Stimulated activated CD4-positive, alpha-beta T cell treated with anti-CD3 and anti-CD28 coated beads, TNF-alpha, amount 100 ng/mL, for 1 hour (primary cell): ENCODE measurements at places on chromosomes 2 and 18.

- DNase-seq, result peak; percentile 65
These were observed 57.8 kb downstream of the PKDCC start for GRCh38 chr2:42105330-42106256.

- DNase-seq, result no peak
These were observed 153.9 kb upstream of the NDUFV2 start for GRCh38 chr18:8948471-8949149.

GRCh38 chr18:23189768-23190661, 54.7 kb downstream of the CABLES1 start:
- no peak for DNase-seq

DNA sequence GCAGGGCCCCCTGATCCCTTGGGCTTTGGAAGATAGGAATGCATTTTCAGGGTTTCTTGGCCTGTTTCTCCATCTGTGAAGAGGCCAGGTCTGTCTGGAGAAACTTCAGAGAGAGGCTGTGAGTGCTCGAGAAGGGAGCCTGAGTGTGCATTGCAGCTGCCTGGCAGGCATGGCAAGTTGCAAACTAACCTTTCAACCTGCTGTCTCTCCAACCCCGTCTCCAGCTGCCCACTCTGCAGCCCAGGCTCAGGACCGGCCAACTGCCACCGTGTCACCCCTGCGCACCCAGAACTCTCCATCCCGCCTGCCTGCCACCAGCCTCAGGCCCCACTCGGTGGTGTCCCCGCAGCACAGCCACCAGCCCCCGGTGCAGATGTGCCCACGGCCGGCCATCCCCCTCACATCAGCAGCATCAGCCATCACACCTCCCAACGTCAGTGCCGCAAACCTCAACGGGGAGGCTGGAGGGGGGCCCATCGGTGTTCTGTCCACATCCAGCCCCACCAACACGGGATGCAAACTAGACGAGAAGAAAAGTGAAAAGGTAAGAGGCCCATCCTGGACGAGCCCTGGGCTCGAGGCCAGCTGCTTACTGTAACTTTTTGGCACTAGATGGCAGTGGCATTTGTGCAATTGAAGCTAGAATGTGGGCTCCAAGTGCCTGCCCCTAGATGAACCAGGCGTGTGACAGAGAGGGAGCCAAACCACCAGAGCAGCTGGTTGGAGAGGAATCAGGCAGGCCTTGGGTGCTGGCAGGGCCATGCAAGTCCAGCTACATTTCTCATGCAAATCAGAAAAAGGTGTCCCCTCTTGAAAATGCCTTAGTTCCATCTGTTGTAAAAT, 164.6 kb downstream of the SEPTIN10 start:
- no peak for DNase-seq

GRCh38 chr2:127235082-127235702, 15.1 kb upstream of the CYP27C1 start:
- no peak for DNase-seq

- DNase-seq, result no peak
These were observed 763.9 kb downstream of the TSN start for GRCh38 chr2:122519366-122519765.

DNA sequence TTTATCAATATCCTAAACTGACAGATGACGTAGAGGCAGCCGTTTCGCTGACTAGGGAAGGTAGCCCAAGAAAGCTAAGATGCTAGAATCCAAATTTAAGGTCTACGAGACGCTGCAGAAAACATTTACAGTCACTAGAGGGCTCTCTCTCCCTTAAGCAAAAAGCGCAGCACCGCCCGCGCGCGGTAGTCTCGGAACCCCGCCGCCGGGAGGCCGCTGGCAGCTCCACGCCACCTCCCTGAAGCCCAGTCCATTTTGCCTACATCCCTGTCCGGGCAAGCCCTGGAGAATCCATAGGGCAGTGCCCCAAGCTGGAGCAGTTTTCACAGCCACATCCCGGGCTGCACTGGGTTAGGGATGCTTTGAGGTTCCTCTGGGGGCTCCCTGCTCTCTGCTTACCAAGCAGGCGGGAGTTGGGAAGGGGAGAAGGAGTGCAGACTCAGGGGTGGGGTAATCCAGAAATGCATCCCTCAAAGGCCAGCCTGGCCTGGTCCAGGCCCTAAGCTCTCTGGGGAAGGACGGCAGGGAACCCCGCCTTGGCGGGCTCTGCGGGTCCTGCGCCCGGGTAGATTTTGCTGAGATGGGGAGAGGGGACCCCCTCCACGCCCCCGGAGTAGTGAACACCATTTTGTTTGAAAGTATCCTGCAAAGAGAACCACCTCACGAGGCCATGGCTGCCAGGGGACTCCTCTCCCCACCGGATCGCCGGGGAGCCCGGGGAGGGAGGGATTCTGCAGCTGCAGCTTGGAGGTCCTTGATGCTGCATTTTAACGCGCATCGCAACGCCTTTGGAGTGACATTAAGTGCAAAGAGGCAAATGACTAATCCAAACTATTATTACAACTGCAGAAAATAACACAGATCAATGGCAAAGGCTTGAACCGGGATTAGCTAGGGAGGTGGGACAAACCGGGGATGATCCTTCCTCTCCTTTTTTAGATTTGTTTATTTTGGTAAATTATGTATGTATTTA, 1.3 kb upstream of the DPYSL5 start:
- DNase-seq, result no peak

DNA sequence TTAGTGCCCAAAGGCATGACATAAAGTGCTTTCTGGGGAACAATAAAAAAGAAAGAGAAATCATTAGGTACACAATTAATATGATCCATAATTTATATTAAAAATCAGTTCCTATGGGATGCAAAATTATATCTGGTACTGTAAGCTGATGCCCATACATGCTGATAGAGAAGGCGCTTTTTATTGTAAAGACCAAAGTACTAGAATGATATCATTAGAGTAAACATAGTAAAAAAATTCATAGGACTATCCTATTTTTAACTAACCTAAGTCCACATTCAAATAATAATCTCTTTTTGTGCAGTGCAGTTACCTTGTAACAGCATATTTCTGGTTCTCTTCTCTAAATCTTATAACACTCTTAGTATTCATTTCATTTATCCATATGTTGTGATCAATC, 252.2 kb downstream of the ASXL3 start:
- DNase-seq, result no peak

- no peak for DNase-seq
These were observed 7.4 kb upstream of the TEX261 start for GRCh38 chr2:71001981-71002570.

DNA sequence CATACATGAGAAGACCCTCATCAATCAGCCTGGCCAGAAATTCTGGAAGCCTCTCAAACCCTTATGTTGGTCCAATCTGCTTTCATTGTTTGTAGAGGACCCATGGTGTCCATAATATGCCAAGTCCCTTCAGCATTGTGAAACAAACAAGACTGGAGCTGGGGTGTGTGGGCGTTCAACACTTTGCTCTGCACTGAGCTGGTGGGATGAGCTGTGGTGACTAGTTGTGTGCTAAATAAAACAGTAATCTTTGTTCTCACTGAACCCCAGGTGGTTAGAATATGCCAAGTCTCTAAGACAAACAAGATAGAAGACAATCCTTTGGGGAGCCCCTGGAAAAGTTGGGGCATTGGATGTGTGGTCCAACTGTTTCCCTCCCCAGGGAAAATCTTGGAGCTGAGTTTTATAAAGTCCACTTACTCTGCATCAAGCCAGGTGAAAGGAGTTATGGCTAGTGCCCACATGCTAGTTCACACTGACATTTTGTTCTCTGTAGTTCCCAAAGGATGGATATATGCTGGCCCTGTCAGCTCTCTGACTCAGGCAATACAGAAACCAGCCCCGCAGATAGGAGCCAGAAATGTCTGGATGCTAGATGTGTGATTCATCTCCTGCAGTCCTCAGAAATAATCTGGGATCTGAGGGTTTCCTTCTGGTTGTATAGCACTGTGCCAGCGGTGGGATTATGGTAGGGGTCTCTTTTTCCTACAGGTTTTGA, 260.2 kb downstream of the TMX3 start:
- no peak for DNase-seq
